Pancreas (tissue), 10 donors: ENCODE measurements at places on chromosomes 2 and 18. TPM values are rescaled to one million over a fixed set of nuclear protein-coding genes. Genes with fewer than 3 reads are reported as not detected.

DNA sequence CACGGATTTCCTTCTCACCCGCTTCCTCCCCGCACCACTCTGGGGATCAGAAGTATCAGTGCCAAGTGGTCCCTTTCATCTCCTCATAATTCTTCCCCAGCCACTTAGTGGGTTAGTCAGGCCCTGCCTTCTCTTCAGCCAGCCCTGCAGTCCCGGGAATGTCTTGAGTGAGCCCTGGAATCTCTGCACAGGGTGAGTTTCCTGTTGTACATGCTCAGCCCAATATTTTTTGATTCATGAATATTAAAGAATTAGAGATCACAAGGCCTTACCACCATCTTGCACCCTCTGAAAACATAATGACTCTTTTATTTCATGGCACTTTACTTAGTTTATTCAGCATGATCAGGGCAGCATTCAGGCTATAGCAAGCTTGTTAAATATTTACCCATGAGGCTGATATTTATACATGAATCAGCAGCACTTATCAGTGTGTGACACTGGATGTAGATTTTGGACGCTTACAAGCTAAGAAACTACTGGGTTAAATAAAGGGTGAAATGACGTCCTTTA lies 159.4 kb upstream of the FOSL2 start:
- DNase-seq = no peak

GRCh38 chr18:48605408-48605845 lies 66.6 kb downstream of the CTIF start:
- DNase-seq = no peak

- DNase-seq = no peak
Measured at GRCh38 chr2:190996338-190996946, 17.5 kb downstream of the STAT1 start.

DNA sequence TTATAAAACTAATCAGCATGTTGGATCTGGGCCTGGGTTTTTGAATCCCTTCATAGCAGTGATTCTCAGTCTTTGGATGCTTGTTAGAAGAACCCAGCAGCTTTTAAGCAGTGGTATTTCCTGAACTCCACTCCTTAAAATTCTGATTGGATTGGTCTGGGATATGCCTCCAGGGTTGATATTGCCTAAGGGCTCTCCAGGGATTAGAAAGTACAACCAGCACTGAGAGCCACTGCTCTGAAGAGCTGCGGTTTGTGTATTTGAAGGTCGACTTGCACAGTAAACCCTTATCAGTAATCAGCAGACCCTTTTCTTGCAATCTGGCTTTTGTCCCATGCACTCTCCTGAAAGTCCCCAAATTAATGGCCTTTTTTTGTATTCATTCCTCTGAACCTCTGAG lies 17.0 kb upstream of the RBMS1 start:
- DNase-seq = no peak

DNA sequence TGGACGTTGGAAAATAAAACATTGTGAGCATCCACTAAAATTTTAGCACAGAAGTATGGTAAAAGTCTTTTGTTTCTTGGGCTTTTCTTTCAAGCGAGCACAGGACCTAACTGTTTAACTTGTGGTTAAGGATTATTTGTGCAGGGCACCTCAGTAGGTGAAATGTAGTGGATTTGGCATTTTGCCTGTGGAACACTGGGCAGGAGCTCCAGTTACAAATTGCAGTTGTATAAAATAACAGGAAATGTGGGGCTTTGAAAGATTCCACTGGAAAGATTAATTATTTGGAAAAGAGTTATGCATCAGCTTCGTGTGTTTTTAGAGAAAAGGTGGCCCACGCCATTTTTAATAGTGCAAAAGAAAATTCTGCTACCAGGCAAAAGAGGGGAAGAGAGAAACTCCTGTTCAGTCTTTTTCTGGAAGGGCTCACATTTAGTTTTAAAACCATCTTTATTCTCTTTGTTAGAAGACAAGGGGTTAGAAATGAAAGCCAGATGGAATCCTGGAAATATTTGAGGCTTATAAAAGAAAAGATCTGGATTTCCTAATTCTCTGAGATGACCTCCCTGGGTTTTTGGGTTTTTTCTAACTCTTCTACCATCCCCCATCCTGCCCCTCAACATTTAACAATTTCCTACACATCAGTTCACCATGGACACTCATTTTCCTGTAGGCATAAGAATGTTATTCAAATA lies 144.3 kb upstream of the SERTAD2 start:
- no peak for DNase-seq

DNA sequence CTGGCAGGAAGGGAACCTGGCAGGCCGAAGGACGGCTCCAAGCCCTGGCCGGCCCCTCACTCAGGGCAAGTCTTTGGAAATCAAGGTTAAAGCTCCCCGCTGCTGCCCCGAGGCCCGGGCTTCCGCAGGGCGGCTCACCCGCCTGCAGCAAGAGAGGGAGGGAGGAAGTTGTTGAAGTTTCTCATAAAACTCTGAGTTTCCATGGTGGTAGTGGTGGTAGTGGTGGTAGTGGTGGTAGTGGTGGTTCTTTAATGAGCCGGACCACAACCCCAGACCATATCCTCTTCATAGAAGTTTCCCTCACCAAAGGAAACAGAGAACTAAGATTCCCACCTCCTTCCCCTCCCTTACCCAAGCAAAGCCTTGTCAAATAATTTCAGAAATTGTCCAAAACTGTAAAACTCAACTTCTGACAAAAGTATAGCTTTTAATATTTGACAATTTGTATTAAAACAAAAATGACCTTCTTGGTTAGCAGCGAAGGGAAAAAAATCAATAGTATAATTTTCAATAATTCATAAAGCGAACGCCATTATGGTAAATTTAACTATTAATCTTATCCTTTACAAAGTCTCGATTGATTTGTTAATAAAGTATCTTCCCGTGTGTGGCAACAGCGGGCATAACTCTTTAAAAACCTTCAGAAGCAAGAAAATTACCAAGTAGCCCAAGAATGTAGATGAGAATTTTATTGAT lies 1.5 kb upstream of the HOXD10 start:
- no peak for DNase-seq

GRCh38 chr2:189836644-189837043 lies 52.4 kb downstream of the PMS1 start:
- no peak for DNase-seq

DNA sequence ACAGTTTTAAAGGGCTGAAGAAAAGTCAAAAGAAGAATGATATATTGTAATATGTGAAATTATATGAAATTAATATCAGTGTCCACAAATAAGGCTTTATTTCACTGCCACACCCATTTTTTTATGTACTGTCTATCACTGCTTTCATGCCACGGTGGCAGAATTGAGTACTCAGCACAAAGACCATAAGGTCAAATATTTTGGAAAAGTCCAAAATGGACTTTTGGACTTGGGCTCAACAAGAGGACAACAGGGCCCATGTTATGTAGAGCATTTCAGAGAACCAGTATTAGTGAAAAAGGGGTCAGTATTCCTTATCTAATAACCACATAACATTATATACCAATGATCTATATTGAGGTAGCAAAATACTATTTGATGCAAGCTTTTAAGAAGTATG lies 427.2 kb downstream of the EPHA4 start:
- no peak for DNase-seq

- no peak for DNase-seq
Measured at GRCh38 chr2:119233326-119234020, 9.8 kb downstream of the STEAP3 start.

- no peak for DNase-seq
Measured at GRCh38 chr2:234970099-234970440, 18.3 kb downstream of the SH3BP4 start.

- no peak for DNase-seq
Measured at GRCh38 chr2:105919826-105920225, 175.1 kb downstream of the NCK2 start.

- no peak for DNase-seq
Measured at GRCh38 chr2:179393481-179393880, 128.8 kb upstream of the SESTD1 start.

DNA sequence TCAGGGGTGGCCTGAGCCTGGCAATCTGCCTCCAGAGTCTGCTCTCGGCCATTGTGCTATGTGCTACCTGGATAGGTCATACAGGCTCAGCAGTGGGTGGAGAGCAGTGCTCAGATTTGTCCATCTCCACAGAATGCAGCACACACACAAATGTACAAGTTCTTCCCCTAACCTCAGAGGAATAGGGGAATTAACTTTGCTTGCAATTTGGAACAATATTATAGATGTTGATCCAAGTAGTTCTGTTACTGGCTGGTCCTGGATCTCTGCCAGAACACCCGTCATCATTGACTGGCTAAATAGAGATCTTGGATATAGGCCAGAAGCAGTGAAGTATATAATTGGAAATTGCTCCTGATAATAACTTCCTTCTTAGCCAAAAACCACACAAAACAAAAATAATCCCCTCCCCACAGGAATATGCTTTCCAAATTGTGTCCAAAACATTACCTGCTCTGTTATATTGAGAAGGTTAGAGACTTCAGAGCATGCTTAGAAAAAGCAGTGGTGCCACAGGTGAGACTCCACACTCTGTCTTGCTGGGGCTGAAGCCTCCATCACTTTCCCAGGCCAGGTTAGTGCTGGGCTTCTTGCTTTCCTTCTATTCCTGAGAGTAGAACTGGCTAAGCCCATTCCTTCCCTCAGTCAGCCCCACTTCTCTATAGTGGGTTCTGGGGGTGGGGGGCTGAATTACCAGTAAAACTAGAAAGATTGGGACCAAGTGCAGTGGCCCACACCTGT lies 38.8 kb downstream of the NCAPH start:
- peak; percentile 79 for DNase-seq

GRCh38 chr2:121160366-121160765 lies 124.6 kb downstream of the TFCP2L1 start:
- no peak for DNase-seq

- no peak for DNase-seq
Measured at GRCh38 chr18:44178476-44178875, 502.2 kb upstream of the SETBP1 start.

The RMC1 gene
- total RNA-seq = 15.6 TPM

The WNT6 gene
- 0.32 TPM for total RNA-seq

The CRYBA2 gene
- total RNA-seq = 17.6 TPM

The LYG1 gene
- total RNA-seq = 0.17 TPM

The SRD5A2 gene
- not detected for total RNA-seq

The ITGAV gene
- total RNA-seq = 23.9 TPM

The ACADL gene
- 22.7 TPM for total RNA-seq
